ENCODE measurements at places on chromosomes 11 and 22.

GRCh38 chr11:19359221-19360000 is 118.7 kb upstream of the E2F8 start:
- DNase-seq, result no peak

DNA sequence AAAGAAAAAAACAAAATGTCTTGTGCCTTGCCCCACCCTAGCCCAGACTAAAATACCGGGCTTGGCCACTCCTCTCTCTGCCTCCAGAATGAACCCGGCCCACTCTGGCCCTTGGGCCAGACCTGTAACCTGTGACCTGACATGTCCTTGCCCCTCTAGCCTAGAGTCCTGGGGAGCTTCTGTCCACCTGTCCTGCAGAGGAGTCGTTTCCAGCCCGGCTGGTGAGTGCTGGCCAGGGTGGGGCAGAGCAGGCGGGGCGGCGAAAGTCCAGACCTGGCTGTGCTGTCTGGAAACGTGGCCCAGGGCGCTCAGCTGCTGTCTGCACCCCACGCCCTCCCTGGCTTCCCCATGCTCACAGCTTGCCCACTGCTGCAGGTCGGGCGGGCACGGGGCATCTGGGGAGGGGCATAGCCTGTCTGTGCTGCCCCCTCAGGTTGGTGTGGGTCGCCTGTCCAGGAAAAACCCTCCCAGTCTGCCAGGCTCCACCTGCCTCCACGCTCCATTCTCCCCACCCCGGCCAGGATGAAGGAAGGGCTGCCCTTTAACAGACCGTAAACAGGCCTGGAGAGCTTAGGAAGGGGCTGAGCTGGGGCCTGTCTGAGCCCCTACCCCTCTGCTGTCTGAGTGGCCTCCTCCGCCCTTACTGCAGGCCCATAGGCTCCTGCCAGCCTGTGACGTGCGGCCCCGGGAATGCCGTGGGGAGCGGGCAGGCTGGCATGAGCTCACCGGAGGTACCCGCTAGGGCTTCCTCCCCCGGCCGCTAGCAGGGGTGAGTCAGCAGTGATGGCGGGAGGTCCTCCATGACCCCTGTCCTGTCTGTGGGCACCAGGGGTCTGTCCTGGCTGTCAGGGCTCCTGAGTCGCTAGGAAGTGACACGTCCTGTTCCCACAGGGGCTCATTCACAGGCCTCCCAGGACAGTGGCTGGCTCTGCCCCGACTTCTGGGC is 1.9 kb downstream of the CD151 start:
- no peak for DNase-seq

GRCh38 chr11:20015101-20015500 is 145.2 kb downstream of the DBX1 start:
- no peak for DNase-seq

- DNase-seq, result no peak
Observed at GRCh38 chr11:95306801-95307200, 75.8 kb upstream of the SESN3 start.

DNA sequence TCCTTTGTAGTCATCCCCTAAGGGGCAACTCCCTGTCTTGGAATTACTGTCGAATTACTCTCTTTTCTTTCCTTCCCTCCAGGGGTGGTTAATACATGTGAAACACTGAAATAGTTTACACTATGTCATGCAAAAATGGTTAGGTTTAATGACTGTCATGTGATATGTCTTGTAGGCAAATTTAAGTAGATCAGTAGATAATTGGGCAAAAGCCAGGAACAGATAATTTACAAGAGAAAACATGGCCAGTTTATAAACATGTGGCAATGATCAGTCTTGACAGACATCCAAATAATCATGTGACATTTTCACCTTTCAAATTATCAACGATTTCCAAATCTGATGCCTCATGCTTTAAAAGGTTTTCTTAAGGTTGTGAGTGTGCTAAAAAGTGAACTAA is 3.9 kb downstream of the VWA5A start:
- no peak for DNase-seq

DNA sequence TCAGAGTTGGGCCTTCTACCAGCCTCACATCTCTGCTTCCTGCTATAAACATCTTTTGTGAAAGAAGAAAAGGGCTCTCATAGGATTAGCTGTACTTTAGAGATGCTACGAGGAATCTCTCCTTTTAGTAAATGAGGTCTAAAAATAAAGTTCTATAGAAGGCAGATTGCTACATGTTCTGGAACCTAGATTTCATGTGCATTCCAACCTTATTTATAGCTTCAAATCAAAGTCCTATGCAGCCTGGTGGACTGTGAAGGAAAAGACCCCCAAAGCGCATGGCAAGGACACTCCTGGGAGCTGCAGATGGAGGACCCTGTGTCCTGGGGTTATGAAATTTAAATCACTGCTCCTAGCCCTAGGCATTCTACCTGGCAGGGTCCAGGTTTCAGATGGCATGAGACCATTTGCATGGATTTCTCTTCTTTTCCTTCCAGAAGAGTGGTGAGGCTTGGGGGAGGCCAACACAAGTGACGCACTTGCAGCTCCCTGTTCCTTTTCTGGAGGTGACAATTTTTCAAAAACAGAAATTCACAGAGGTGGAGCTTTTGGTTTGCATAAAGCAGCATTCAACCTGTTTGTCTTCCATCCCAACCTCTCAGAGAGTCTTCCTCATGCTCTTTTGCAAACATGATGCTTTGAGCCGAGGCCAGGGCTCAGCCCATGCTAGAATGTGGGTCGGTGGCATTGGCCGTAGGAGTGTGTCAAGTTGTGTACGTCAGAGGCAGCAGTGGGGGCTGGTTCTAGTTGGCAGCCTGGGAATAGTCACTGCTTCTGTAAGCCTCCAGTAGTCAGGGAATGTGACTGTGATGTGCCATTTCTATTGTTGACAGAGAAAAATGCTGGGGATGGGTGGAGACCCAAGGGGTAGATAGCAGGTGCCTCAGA is 6.3 kb downstream of the CRY2 start:
- no peak for DNase-seq

DNA sequence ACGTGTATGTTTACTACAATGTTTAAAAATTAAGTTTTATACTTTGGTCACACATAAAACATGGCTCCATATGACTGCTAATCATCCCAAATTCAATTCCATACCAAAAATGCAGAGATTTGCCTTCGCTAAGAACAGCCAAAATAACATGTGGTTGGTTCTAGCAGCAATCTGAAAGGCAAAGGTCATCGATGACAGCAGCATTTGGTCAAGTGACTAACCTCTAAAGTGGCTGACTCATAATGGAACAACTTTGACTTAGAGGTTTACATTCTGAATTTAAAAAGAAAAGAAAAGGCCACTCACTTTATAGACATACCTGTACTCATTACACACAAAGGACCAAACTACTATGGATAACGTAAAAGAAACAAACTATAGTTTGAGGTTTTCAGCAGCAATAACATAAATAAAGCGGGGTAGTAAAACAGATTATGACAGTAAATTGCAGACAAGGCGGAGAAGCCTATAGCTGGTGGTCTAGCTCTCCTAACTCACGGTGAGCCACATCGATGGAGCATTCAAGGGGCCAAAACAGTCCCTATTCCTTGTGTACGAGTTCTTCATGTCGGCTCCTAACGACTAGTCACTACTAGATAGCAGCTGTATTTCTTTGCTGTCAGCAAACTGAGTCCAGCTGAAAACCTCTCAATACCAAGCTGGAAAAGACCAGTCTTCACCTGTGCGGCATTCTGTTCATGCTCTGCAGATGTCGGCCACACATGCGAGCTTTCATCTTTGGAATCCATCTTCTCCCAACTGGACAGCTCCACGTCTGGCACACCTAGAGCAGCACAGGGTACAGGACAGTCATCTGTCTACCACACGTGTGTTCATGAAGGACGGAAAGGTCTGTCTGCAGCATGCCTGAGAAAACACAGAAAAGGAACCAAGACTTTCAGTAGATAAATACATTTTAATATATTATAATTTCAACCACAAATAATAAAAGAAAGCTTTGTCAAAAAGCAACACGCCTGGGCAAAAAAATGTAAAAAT is 42.1 kb downstream of the PRDM10 start:
- no peak for DNase-seq

- DNase-seq, result no peak
Observed at GRCh38 chr22:27440304-27440865, 361.2 kb downstream of the MN1 start.

GRCh38 chr11:59463190-59463641 is 6.5 kb downstream of the OR4D6 start:
- no peak for DNase-seq

GRCh38 chr11:11265994-11266606 is 87.0 kb downstream of the CSNK2A3 start:
- DNase-seq, result no peak

DNA sequence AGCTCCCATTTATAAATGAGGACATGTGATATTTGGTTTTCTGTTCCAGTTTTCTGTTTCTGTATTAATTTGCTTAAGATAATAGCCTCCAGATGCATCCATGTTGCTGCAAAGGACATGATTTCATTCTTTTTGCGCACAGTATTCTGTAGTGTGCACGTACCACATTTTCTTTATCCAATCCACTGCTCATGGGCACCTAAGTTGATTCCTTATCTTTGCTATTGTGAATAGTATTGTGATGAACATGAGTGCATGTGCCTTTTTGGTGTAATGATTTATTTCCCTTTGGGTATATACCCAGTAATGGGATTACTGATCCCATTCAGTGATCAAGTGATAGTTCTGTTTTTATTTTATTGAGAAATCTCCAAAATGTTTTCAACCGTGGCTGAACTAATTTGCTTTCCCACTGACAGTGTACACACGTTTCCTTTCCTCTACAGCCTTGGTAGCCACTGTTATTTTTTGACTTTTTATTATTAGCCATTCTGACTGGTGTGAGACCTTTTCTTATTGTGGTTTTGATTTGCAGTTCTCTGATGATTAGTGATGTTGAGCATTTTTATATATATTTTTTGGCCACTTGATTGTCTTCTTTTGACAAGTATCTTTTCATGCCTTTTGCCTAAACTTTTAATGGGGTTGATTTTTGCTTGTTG is 226.0 kb upstream of the ANO3 start:
- DNase-seq, result no peak

DNA sequence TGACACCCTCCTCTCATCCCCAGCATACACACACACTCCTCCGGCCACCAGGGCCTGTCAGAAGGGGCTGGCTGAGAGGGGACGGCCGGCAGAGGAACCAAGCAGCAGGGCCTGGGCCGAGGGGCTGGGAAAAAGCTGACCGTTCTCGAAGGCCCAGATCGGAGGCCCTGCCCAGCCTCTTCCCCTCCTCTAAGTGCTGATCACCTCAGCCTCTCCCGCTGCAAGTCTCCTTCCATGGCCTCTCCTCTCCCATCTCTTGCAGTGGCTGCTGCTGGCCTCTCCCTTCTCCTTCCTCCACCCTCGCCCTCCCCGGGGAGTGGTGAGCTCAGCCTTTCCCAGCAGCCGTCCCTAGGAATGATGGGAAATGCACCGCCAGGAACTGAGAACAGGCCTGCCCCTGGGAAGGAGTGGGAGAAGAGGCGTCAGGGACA is 39.6 kb downstream of the ARRB1 start:
- DNase-seq, result no peak

GRCh38 chr11:62464655-62465054 is 45.8 kb downstream of the SCGB1A1 start:
- no peak for DNase-seq

DNA sequence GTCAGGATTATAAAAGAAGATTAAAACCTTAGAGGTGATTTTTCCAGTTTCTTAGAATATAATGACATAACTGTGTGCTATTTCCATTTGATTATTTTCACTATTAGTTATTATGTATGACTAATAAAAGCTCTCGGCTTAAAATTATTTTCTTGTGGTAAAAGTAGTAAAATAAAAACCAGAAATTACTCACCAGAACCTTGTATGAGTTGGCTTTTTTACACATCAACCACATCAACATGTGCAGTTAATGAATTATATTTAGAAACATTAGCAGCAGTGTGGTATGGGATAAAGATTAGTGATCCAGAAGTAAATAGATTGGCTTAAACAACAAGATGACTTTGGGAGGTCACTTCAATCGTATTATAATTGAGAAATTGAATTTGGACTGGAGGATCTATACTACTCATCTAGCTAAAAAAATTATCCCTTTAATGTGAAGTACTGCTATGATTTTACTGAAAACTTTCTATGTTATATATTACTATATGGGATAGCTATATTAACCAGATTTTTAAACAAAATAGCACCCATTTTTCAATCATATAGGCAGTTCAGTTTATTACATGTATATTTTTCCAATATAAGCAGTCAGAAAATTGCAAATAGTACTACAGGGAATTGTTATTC is 2.8 kb upstream of the BCO2 start:
- no peak for DNase-seq

GRCh38 chr22:28172892-28173670 is 254.0 kb upstream of the PITPNB start:
- no peak for DNase-seq

- no peak for DNase-seq
Observed at GRCh38 chr11:45876401-45876800, 9.1 kb upstream of the MAPK8IP1 start.

DNA sequence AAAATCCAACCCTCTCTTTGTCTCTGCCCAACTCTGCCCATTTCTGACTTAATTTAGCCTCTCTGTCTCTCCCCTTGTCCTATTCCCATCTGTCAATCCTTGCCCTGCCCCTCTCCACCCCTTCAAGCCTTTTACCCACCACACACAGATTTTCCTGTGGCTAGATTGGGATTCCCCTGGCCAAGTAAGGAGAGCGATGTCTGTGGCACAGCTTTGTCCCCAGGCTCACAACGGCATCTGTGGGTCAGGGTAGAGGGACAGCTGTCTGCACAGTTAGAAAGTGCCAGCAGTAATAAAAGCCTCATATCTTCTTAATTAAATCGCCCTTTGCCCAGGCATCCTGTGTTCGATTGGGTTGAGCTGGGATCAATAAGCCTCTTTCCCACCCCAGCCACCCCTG is 1.3 kb upstream of the KCNC1 start:
- DNase-seq, result no peak

DNA sequence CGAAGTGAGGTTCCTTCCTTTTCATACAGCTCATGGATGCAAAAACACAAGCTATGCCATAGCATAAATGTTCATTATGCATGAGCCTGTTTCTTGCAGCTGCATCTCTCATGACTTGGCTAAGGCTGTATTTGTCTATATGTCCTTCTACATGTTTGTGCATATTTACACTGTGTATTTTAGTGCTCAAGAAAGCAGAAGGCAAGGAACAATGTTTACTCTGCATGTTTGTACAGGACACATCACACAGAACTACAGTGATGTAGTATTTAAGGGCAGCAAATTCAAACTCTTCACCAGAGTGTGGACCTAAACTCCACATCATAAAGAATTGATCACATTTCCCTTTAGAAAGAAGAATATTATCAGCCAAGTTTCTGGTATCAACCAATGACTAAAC is 170.3 kb downstream of the CADM1 start:
- no peak for DNase-seq

Measured in activated CD4-positive, CD25-positive, alpha-beta regulatory T cell treated with anti-CD3 and anti-CD28 coated beads, Interleukin-2, amount 50 U/mL, for 16 hours (primary cell).